CD4-positive, CD25-positive, alpha-beta regulatory T cell (primary cell): ENCODE measurements at places on chromosomes 6 and 20. TPM values are rescaled to one million over a fixed set of nuclear protein-coding genes. Genes with fewer than 3 reads are reported as not detected.
A peak's percentile ranks its signal among the peaks of the same experiment; 100 is the strongest.

DNA sequence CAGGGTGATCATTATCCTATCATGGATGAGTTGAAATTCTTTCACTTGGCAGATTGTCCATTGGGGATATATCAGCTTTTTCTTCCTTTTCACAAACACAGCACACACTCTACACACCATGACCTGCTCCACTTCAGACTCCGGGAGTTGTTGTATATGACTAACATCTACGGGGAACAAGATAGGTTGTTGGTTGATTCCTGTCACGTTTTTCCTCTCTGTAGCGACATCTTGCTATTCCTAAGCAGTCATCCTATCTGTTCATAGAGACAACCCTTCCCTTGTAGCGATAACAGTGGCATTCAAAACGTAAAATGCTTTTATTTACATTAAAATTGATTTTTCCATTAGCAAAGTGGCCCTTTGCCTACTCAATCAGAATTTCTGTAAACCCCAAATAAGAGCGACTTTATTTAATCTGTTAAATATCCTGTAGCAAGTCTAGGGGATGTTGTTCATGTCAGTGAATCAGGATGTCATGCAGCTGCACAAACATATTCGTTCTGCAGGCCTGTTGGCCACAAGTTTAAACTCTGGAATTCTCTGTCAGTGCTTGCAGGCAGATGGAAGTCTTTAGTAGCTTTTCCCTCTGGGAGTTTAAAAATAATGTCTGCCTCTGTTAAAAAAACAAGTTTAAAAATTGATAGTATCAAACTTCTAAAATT lies 23.1 kb downstream of the PHACTR2 start:
- H3K4me1 ChIP-seq: peaks cover 1% of the 10 kb centered on the region
- no peaks in the 10 kb centered on the region for H3K27me3 ChIP-seq
- no peak overlapping the region for H3K27ac ChIP-seq
- H3K4me3 ChIP-seq: no peak overlapping the region

DNA sequence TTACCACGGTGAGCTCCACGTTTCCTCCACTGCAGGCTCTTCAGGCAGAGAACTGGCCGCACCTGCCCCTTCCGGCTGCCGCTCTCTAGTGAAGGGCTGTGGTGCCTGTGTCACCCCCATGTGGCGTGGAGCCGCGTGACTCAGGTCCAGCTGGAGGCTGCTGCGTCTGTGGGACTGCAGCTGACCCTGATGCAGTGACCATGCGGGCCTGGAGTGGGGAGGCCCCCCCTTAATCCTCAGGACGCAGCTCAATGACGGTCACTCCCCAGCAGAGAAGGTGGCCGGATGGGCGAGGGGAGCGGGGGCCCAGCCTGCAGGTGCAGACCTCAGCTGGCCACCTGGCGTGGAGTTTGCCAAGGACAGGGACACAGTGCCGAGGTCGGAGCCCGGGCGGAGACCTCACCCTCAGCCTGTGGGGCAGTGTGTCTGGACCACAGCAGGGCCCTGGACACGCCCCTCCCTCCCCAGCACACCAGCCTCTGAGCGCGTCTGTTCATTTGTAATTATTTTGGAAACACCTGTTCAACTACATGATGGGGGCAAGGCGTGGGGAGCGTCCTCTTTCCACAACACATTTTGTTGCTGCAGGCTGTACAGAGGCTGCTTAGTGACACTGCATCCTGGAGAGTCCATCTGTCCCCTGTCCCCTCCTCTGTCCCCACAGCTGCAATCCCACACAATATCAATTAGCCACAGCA lies 10.7 kb downstream of the BHLHE23 start:
- no peaks in the 10 kb centered on the region for H3K4me1 ChIP-seq
- no peak for DNase-seq
- no peak overlapping the region for H3K27ac ChIP-seq
- H3K36me3 ChIP-seq: no peaks in the 10 kb centered on the region
- peaks cover 2% of the 10 kb centered on the region for H3K27me3 ChIP-seq

- H3K4me3 ChIP-seq: peak overlapping the region; percentile 99
- H3K4me1 ChIP-seq: peaks cover 64% of the 10 kb centered on the region
- no peak for DNase-seq
- H3K27ac ChIP-seq: peak overlapping the region; percentile 45
These were observed 2.6 kb downstream of the MGME1 start for GRCh38 chr20:17971300-17972013.

The KIAA1586 gene
- 19.2 TPM for total RNA-seq
